Caki2 (cell line): ENCODE measurements at places on chromosomes 12 and 14. TPM values are rescaled to one million over a fixed set of nuclear protein-coding genes. Genes with fewer than 3 reads are reported as not detected.

The KLRC2 gene
- not detected in 2 replicates for total RNA-seq

The ART4 gene
- not detected in 2 replicates for total RNA-seq

DNA sequence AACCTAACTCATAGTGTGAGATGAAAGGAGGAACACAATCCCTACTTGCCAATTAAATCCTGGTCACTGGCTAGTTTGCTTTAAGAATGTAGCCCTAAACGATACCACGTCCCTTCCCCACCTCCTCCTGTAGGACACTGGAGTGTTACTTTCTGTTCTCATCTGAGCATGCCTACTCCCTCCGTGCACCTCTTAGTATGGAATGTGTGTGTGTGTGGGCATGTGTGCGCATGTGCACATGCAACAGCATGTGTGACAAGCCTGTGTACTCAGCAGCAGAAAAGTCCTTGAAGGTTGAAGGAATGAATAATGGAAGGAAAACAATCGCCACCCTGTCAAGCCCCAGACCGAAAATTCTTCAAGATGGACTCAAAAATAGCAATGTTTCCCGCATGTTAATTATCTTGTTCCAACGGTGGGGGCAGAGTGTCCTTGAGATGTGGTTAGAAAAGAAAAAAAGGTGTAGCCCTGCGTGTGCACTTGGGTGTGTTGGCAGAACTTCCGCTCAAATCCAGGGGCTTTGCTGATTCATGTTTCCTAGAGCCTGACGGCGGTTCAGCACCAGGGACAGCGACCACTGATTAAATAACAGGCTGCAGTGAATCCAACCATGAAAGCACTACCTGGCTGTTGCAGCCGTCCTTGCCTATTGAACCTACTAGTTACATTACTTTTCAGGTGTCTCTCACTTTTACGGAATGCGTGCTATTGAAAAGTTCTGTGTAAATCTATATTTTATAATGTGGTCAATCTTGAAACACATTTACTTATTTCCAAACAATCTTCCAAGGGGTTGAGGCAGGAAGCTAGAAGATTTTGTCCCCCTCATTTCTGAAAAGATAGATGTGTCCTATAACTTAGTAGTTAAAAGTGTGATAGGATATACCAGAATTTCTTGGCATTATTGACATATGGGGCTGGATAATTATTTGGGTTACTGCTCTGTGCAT lies 79.8 kb downstream of the SRRM4 start:
- DNase-seq = peak; percentile 58

- no peak for DNase-seq
These were observed 16.7 kb downstream of the TMEM19 start for GRCh38 chr12:71702590-71702989.

DNA sequence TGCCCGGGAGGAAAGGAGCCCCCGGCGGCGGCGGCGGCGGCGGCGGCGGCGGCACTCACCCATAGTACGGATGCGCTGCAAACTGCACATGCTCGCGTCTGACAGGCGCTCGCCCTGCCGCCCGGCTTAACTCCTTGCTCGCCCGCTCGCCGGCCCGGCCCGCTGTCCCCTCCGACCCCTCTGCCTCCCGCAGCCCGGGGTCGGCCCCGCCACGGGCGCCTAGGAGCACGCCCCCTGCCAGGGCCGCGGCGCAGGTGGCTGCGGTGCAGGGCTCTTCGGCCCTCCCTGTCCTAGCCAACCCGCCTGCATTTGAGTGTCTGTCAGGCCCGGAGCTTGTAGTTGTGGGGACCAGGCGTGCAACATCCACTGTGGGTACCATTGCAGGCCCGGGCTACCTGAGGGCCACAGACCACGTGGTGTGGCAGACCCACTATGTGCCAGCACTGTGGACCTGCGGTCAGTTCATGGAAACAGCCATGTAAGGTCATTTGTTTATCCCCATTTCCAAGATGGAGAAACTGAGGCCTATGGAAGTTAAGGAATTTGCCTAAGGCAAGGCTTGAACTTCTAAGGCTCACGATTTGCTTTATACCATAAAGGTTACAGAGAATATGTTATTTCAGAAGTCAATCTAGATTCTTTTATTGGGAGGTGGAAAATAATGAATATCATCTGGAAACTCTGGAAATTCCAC lies 17.6 kb upstream of the PLEKHH1 start:
- no peak for DNase-seq
